Mammary epithelial cell (primary cell): ENCODE measurements at places on chromosomes 13 and 19.

DNA sequence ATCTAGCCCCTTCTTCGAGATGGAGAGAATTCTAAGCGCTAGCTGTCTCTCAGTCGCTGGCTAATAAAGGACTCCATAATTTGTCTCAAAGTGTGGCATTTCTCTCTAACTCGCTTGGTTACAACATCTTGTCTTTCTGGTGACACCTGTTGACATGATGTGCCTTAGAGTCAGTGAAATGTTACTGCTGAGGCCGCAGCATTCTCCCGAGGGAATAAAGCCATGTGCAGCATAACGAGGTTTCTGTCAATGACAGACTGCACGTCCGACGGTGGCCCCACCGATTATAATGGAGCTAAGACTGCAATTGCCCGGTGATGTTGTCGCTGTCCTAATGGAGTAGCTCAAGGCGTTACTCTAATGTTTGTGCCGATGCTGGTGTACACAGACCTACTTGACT is 20.3 kb upstream of the GPR32 start:
- DNase-seq = no peak

GRCh38 chr19:1290703-1291651 is 5.3 kb downstream of the EFNA2 start:
- no peak for DNase-seq

DNA sequence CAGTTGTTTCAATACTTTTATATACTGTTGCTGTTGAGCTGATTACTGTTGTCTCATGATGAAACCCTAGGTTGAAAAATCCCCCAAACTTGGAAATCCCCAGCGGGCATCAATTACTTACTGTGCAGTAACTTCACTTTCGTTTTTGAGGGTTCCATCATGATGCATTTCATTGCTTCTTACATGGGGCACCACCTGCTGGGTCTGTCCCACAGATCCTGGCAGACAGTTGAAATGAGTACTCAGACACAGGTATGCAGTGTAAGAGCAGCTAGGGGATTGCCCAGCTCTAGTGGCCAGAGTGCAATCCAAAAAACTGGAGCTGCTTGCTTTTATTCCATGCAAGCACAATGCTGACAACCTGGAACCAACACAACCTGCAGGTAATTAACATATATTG is 132.5 kb upstream of the ZNF91 start:
- DNase-seq = peak; percentile 35

- DNase-seq = peak; percentile 54
Measured at GRCh38 chr19:10269333-10270179, 1.4 kb upstream of the ICAM1 start.

DNA sequence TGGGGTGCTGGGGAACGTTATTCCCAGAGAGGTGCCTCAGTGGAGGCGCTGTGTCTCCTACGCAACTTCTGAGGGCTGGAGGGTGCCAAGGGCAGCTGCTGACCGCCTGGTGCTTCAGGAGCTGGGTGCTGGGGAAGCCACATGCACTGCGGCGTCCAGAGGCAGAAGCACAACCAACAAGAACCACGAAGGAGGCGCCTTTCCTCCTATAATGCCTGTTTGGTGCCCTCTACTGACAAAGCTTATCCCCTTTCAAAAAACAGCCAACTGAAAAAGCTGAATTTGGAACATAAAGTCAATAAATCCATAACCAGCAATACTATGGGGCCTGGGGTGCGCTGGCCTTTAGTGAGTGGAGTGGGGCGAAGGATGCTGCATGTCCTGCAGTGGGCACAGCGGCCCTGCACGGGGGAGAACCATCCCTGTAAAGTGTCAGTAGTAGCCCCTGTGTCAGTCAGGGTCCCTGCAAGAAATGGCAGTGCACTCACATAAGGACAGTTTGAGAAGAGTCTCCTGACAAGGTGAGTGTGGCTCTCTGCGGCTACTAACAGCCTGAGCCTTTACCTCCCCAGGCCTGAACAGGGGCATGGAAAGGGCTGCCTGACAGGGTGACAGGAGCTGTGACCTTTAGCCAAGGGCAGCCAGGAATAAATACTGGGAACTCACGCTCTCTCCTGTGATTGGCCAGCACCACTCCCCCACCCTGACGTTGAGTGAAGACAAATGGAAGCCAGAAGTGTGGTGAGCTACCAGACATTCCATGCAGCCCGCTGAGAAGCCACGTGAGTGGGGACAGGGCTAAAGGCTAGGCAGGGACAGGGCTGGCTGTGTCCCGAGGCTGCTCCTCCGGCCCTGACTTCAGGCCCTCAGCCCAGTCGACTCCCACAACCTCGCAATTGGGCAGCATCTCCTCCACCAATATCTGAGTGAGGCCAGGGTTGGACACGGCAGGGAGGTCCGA is 4.5 kb upstream of the B3GNT8 start:
- DNase-seq = peak; percentile 25

DNA sequence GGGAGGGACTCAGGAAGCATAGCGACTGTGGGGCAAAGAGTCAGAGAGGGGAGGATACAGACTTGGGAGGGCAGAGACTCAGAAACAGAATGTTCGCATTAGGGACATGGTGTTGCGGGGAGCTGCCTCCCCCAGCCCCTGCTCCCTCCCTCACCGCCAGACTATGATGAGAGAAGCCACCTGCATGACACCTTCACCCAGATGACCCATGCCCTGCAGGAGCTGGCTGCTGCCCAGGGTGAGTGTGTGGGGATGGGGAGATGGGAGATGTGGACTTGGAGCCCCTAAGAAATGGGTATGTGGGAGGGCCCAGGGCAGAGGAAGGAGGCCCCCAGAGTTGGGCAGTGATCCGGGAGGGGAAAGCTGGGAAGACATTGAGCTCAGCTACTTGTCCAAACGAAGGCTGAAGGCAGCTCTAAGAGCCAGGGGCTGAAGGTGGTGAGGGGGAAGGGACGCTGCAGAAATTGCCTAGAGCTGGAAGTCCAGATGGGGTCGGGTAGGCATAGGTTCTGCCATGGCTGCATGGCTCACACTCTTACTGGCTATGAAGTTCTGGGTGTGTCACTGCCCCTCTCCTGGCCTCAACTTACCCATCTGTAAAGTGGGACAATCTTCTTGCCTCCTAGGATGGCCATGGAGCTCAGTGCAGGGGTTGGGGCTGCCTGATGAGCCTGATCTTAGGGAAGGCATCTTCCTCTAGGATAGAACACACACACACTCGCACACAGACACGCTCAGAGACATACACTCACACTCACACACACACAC is 1.4 kb downstream of the SPACA6 start:
- DNase-seq = no peak

GRCh38 chr19:8575467-8575997 is 1.7 kb downstream of the MYO1F start:
- no peak for DNase-seq

DNA sequence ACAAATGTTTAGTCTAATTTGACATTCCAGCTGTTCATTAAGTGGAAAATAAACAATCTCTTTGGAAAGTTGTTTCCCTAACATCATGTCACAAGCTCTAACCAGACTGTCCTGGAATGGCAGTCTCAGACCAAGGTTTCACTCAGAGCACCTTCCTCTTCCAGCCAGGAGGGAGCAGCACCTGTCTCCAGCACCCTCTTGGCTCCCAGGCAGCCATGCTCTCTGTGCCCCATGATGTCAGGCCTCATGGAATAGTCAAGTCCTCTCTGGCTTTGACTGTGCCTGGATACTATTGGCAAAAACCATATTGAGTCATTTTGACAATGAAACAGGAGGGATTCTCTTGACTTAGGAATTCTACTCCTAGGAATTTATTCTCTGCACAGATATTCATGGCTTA is 171.4 kb downstream of the OXGR1 start:
- peak; percentile 21 for DNase-seq

GRCh38 chr13:103965506-103966243 is 899.5 kb upstream of the SLC10A2 start:
- DNase-seq = no peak

GRCh38 chr19:18899624-18900560 is 3.9 kb upstream of the CERS1 start:
- no peak for DNase-seq

- DNase-seq = no peak
Measured at GRCh38 chr13:101944521-101944920, 457.3 kb downstream of the FGF14 start.

- no peak for DNase-seq
Measured at GRCh38 chr19:34353546-34353945, 11.4 kb upstream of the GPI start.

GRCh38 chr13:29362849-29363604 is 232.5 kb downstream of the SLC7A1 start:
- DNase-seq = peak; percentile 32

- no peak for DNase-seq
Measured at GRCh38 chr13:36190771-36191170, 23.6 kb downstream of the SOHLH2 start.

- no peak for DNase-seq
Measured at GRCh38 chr19:55980415-55980814, 6.2 kb upstream of the NLRP5 start.

- DNase-seq = no peak
Measured at GRCh38 chr13:113839536-113840204, 24.2 kb downstream of the GAS6 start.

GRCh38 chr19:42487032-42487797 is 41.1 kb downstream of the CEACAM1 start:
- DNase-seq = no peak

- no peak for DNase-seq
Measured at GRCh38 chr13:110334841-110335490, 27.9 kb downstream of the COL4A2 start.

GRCh38 chr13:66195238-66195637 is 1034.9 kb downstream of the PCDH9 start:
- DNase-seq = no peak

- DNase-seq = peak; percentile 92
Measured at GRCh38 chr13:72638059-72638815, 89.2 kb downstream of the MZT1 start.

- DNase-seq = no peak
Measured at GRCh38 chr13:29165840-29166239, 345.7 kb downstream of the MTUS2 start.

GRCh38 chr13:93800342-93800741 is 573.7 kb downstream of the GPC6 start:
- no peak for DNase-seq

DNA sequence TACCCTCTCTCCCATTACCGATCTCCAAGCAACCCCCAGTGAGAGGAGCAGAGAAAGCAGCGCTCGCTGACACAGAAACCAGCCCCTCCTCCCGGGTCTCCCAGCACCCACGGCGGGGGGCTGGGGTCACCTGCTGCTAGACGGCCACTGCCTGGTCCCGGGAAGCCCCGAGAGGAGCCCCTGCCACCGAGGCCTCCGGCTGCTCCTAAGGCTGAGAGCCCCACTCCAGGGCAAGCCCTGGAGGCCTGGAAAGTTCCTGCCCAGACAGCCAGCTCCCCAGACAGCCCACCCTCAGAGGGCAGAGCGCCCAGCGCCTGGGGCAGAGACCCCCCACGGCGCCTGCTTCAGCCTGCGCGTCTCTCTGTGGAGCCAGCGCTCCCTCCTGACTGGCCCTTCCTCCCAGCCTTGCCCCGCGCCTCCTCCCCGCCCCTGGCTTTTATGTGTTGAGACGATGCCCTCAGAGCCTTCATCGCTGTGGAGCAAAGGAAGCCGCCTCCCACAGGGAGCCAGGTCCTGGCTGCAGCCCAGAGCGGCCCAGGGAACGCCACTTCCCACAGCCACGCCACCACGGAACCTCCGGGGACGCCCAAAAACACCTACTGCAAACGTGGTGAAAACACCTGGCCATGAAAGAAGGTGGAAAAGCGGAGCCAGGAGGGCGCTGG is 51.1 kb downstream of the MLLT1 start:
- no peak for DNase-seq

GRCh38 chr19:575527-576506 is 3.4 kb downstream of the BSG start:
- DNase-seq = peak; percentile 68

DNA sequence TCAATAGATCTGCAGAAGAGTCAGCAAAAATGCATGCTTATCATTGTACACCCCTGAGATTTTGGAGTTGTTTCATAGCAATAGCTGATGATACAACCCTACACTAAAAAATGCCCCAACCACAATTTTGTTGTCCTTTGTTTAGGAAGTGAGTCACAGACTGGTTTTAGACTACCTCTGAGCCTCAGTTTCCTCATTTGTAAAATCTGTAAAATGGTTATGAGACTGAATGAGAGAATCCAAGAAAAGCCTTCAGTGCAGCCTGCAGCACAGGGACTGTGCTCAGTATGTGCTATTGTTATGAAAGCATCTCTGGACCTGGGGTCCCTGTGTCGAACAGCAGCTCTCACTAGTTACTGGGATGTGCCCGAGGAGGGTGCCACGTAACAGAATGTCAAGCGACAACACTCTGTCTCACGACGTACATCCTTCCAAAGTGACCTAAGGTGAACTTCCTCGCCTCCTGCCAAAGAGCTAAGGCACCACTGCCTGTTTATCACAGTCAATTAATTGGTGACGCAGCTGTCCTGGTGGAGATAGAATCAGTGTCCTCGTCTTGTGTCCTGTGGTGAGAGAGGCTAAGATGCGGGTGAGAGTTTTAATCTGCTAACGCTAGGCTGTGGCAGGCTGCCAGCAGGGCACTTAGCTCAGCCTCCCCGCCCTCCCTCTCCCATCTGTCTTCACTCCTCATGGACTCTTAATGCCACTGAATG is 18.1 kb downstream of the DHRS12 start:
- DNase-seq = no peak

GRCh38 chr19:5687360-5688198 is 2.5 kb upstream of the RPL36 start:
- no peak for DNase-seq

DNA sequence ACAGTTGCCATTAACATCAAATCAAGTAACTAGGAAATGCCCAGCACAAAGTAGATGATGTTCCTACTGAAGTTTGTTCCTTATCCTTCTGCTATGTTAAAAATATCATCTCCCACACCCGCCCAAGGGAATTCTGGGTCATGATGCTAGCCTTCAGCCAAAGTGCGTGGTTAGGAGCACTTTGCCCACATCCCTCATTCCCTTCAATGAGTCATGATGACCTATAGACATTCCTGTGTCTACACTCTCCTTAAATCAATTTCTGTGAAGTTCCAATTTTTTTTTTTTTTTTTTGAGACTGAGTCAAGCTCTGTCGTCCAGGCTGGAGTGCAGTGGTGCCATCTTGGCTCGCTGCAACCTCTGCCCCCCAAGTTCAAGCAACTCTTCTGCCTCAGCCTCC is 17.0 kb downstream of the RXFP2 start:
- DNase-seq = peak; percentile 68

DNA sequence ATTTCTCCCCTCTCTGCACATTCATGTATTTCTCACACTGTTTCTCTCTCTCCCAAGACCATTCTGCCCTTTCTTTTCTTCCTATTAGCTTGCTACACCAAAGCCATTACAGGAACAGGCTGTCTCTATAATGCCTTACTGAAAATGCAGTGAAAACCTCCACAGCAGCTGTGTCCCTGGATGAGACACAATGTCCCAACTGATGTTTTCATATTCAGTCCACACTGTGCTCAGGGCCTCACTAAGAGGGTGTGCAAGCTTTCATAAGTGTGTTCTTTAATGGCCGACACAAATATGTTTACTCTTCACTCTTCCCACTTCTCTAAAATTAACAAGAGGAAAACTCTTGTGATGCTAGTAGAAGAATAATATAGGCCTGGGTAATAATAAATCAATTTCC is 163.4 kb downstream of the KCTD12 start:
- no peak for DNase-seq

- no peak for DNase-seq
Measured at GRCh38 chr19:51086153-51086850, 3.6 kb upstream of the KLK14 start.

GRCh38 chr13:75803164-75803611 is 167.1 kb downstream of the LMO7 start:
- DNase-seq = no peak

- no peak for DNase-seq
Measured at GRCh38 chr13:60043262-60043661, 120.5 kb downstream of the DIAPH3 start.
